ENCODE measurements at places on chromosomes 12 and 14.

- DNase-seq, result no peak
These were observed 63.3 kb downstream of the PPP1R12A start for GRCh38 chr12:79871621-79872020.

DNA sequence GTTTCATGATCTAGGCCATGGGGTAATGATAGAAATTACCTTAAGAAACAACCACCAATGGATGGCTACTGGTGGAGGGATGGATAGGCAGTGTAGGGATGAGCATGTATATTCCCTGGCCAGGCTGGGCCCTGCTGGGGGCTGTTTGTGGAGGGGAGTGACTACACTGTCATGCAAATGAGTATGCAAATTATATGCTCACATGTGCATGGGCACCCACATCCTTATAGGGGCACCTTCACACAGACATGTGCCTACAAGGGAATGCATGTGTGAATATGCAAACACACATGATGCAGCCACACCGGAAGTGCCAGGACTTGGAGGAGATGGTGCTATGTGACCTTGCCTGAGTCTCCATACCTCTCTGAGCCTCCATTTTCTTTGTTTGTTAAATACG lies 39.7 kb upstream of the FAM222A start:
- DNase-seq, result no peak

DNA sequence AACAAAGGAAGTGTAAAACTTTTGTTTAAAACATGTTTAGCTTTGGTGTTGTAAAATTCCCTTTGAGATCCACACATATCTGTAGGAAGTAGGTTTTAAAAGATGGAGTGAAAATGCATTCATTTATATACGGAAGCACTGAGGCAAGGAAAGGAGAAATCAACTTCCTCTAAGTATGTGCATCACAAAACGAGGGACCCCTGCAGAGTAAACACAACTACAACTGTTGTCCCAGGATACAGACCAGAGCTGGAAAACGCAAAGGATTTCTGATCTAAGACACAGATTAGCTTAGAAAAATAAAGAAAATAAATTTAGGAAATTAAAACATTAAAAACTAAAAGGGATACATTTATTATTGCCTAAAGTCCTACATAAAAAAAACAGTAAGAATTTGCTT lies 297.6 kb downstream of the MED13L start:
- DNase-seq, result no peak

DNA sequence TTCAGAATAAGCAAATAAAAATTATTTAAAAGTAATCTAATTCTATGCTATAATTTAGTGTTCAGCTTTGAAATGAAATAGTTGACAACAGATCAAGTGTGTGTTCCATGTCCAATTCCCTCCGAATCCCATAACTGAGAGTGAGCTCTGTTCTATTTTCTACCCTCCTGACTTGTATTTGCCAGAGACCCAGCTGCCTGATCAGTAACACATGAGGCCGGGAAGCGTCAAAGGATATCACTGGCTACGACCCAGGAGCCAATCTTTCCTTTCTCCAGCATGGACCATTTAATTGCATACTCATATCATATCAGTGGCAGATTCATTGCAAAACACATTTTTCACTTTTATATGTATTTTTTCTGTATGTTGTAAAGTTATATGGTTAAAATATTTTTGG lies 108.8 kb upstream of the TSPAN8 start:
- DNase-seq, result no peak

GRCh38 chr12:46358791-46359666 lies 13.5 kb downstream of the SLC38A2 start:
- DNase-seq, result no peak

DNA sequence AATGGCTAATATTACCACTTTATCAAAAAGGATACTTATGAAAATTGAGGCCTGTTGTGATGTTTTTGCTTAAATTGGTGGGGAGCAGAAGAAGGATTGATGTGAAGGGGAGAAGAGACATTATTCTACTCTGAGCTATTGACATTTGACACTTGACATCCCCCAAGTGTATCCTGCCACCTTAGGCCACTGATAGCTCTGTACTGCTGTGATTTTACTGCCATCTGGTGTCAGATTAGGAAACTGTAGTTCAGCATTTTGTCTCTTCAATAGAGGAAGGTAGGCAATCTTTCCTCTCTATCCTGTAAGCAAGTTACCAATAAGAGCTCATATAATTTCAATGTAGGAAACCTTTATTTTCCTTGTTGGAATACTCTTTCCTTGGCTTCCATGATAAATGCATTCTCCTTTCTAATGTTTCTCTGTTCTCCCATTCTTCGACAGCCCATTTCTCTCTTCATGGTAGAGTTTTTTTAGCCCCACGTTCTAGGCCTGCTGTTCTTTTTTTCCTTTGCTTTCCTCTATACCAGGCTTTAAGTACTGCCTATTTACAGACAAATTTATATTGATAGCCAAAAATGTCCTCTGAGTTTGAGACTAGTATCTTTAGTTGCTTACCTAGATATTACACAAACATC lies 46.3 kb downstream of the PPHLN1 start:
- no peak for DNase-seq

GRCh38 chr12:63149909-63150712 lies 890 bp downstream of the AVPR1A start:
- no peak for DNase-seq

- DNase-seq, result no peak
These were observed 236.5 kb downstream of the DPF3 start for GRCh38 chr14:72657214-72657921.

All from activated CD4-positive, CD25-positive, alpha-beta regulatory T cell treated with anti-CD3 and anti-CD28 coated beads, Interleukin-2, amount 50 U/mL, for 72 hours (primary cell).